Fibroblast of villous mesenchyme (primary cell): ENCODE measurements at places on chromosomes 3 and 15. TPM values are rescaled to one million over a fixed set of nuclear protein-coding genes. Genes with fewer than 3 reads are reported as not detected.

- DNase-seq: peak; percentile 87
Observed at GRCh38 chr3:37779289-37780152, 82.2 kb upstream of the CTDSPL start.

DNA sequence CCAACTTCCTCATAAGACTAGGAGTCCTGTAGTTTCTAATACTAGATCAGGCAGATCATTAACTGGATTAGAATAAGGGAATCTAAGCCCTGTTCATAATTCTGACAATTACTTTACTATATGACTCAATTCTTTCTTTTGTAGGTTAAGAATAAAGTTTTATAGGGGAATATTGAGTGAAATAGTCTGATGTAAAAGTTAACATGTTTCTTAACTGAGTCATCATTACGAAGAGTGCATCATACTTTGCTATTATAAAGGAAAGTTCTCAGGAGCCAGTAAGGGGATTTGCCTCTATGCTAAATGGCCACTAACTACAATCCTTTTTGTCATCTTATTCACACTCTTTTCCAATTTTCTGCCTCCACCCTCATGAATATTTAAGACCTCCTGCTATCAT lies 63.1 kb downstream of the POLQ start:
- peak; percentile 68 for DNase-seq

GRCh38 chr3:194203482-194204041 lies 67.6 kb downstream of the HES1 start:
- no peak for DNase-seq

Gene TRPM1
- total RNA-seq: under 0.01 TPM in 1 of 2 replicates, not detected in the other

Gene TRIM42
- not detected in 2 replicates for total RNA-seq
